Activated CD4-positive, alpha-beta memory T cell treated with anti-CD3 and anti-CD28 coated beads for 36 hours (primary cell): ENCODE measurements at places on chromosomes 11 and 22. TPM values are rescaled to one million over a fixed set of nuclear protein-coding genes. Genes with fewer than 3 reads are reported as not detected.

RIMBP3C gene
- not detected for total RNA-seq

- no peak for DNase-seq
Measured at GRCh38 chr11:19683141-19683805, 29.4 kb upstream of the NAV2 start.

DNA sequence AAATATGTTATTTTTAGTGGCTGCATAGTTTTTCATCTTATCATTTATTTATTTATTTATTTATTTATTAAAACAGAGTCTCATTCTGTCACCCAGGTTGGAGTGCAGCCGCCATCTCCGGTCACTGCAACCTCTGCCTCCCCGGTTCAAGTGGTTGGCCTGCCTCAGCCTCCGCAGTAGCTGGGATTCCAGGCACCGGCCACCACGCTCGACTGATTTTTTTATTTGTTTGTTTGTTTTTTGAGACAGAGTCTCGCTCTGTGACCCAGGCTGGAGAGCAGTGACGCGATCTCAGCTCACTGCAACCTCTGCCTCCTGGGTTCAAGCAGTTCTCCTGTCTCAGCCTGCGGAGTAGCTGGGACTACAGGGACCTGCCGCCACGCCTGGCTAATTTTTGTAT lies 262.9 kb upstream of the DDI1 start:
- no peak for DNase-seq

DNA sequence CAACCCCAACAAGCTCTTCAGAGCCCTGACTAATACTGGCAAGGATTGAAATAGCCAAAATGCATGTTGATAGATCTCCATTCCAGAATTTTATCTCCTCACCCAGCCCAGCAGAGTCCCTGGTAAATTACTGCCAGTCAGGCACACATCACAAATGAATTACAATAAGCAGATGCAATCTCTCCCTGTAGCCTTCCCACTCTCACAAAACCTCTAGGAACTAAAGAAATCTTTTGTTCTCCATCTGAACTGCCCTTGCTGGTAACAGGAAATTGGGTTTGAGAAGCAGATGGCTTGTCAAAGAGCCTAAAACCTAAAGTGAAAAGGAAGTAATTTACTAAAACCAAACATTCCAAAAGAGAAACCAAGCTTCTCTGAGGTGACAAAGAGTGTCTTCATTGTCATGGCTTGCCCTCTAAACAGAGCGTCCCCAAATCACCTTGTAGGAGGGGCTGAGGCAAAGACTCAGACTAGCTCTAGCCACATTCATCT lies 59.5 kb downstream of the FAM168A start:
- peak; percentile 32 for DNase-seq

- DNase-seq, result no peak
Measured at GRCh38 chr11:134711588-134711987, 299.5 kb upstream of the B3GAT1 start.

DNA sequence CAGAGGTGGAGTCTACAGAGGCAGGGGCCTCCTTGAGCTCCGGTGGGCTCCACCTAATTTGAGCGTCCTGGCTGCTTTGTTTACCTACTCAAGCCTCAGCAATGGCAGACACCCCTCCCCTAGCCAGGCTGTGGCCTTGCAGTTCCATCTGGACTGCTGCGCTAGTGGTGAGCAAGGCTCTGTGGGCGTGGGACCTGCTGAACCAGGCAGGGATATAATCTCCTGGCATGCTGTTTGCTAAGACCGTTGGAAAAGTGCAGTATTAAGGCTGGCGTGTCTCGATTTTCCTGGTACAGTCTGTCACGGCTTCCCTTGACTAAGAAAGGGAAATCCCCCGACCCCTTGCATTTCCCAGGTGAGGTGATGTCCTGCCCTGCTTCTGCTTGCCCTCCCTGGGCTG lies 77.7 kb downstream of the GDPD4 start:
- no peak for DNase-seq
